Ovary (tissue), 10 donors: ENCODE measurements at places on chromosomes 2 and 18. TPM values are rescaled to one million over a fixed set of nuclear protein-coding genes. Genes with fewer than 3 reads are reported as not detected.
A peak's percentile ranks its signal among the peaks of the same experiment; 100 is the strongest.

FLACC1 gene
- 1.7 TPM for total RNA-seq

UXS1 gene
- 25.2 TPM for total RNA-seq

LYG2 gene
- total RNA-seq = not detected

DNA sequence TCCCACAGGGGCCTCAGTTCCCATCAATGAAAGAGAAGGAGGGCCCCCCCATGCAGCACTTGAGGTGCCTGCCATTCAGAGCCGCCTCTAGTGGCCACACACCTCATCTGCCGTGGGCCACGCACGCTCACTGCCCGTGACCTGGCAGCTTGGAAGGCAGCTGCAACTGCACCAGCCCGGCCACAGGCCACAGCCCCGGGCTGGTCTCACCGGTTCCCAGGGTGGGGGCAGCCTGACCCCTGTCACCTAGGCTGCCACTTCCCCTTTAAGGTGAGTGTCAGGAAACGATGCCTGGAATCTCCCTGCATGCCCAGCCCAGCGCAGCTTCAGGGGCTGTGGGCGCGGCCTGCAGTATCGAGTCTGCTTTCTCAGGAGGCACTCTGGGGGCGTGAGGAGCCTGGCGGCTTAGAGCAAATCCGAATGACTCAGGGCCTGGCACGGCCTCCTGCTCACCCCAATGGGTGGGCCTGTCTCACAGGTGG lies 2.6 kb downstream of the MAB21L4 start:
- no peak for DNase-seq

ICA1L gene
- 21.8 TPM for total RNA-seq

DNA sequence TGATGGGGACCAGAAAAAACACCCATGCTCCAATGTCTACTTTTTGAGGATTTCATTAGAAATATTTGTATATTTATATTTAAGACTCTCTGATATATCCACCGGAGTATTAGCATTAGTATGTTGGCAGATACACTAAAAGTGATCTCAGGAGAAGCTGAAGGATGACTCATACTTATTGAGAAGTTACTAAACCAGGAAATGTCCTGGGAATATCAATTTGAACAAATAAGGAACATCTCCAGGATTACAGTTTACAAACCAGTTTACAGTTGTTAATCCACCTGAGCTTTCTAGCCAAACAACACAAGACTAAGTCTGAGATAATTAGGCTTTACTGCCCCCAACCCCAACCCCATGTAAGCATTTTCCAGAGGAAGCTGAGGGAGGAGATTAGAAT lies 16.1 kb upstream of the DPP4 start:
- no peak for DNase-seq

ERICH2 gene
- total RNA-seq = 3.2 TPM

PAX3 gene
- total RNA-seq = not detected

LRRTM1 gene
- 0.46 TPM for total RNA-seq

GRCh38 chr2:199441759-199442158 lies 16.0 kb downstream of the SATB2 start:
- no peak for DNase-seq

PIEZO2 gene
- 3.0 TPM for total RNA-seq

DNA sequence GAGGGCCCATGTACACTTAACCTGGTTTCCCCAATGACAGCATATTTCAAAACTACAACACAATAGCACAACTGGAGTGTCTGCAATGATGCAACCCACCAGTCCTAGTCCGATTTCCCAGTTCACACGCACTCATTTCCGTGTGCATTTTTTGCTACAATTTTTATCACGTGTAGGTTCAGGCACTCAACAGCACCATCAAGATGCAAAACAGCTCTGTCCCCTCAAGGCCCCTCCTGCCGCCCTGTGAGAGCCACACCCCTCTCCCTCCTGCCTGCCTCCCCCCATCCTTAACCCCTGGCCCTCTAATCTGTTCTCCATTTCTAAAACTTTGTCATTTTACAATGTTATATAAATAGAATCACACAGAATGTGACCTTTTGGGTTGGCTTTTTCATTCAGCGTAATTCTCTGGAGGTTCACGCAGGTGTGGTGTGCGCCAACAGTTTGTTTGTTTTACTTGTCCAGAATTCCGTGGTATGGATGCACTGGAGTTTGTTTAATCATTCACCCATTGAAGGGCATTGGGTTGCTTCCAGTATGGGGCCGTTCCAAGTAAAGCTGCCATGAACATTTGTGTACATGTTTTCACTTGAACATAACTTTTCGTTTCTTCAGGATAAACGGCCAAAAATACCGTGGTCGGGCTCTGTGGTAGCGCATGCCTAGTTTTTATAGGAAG lies 8.4 kb downstream of the KCNIP3 start:
- DNase-seq = no peak

DNA sequence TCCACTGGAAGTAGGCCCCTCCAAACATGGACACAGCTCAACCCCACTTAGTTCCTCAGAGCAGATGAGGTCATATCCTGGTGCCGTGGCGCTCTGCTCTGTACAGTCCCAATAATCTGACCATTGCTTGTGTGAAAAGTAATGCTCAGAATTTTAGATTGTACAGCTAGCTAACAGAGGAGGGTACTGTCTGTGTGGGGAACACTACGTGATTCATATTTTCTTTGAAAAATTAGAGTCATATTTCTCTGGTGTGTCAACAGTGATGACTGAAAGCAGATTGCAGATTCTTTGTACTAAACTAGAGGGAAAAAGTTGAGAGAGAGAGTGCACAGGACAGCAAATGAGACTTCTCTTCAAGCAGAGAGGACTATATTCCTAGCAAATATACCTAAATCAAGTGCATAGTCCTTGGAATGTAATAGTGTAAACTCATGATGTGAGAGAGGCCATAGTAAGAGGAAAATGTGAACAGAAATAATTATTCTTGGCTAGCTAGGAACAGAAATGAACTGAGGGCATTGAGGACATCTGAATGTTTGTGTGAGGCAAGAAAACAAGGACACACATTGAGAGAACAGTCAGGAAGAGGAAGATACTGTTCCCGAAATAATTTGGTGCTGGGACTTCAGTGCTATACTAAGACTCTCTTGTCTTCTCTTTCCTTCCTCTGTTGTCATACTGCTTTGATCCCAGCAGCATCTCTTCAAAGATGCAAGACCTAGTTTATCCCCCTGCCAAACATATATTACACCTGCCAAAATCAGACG lies 157.0 kb upstream of the RND3 start:
- no peak for DNase-seq

- DNase-seq = peak; percentile 22
Observed at GRCh38 chr18:55999641-56000040, 411.6 kb upstream of the TCF4 start.

- DNase-seq = no peak
Observed at GRCh38 chr2:167271932-167272331, 383.7 kb downstream of the XIRP2 start.

ASB18 gene
- total RNA-seq = not detected

- no peak for DNase-seq
Observed at GRCh38 chr18:65788373-65788772, 37.6 kb downstream of the CDH7 start.
